ENCODE measurements at places on chromosomes 11 and 22.
A peak's percentile ranks its signal among the peaks of the same experiment; 100 is the strongest.

- peak; percentile 45 for DNase-seq
These were observed 77.3 kb downstream of the SCN3B start for GRCh38 chr11:123577081-123577598.

GRCh38 chr22:49583886-49584505 is 243.7 kb downstream of the BRD1 start:
- no peak for DNase-seq

DNA sequence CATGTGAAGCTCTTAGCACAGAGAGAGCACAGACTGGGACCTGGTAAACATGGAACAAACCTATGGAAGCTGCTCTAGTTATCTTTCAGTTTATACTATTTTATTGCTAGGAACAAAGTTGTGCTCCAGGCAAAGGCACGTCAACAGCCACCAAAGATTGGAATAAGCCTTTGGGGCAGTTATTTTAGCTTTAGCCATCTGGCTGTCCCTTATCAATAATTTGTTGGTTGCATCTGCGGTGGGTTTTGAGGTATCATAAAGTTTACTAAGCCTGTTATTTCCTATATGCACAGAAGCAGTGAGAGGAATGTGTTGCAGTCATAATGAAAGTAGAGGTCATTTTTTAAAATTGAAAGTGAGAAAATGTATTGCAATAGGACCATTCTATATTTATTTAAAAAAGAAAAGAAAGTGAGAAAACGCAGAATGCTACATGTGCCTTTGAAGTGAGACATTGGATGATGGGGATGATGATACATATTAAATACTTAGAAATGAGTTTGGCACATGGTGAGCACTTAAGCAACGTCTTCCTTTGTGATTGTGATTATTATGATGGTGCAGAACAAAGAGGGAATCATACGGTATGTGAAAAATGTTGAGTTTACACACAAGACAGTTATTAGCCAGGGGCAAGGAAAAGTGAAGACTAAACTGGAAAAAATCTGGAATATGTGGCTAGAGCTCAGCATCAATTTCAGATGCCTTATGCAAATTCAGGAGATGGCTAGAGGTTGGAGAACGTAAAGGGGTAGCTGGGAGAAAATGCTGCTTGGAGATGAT is 58.3 kb downstream of the PRR5L start:
- no peak for DNase-seq

DNA sequence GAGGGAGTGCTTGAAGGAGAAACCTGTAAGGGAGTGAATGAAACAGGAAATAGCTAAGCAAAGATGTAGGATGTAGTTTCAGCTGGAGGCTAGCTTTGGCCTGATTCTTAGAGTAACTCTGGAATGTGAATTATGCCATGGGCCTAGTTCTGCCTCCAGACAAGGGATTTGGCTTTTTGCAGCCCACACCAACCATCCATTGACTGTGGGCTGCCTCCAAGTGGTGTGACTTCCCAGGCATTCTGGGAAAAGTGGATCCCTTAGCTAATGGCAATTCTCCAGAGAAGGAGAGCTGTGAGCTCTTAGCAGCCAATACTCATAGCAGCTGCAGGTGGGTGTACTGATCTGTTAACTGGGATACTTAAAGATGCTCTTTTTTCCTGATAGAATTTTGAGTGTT is 2.0 kb upstream of the OR9I1 start:
- DNase-seq, result no peak

DNA sequence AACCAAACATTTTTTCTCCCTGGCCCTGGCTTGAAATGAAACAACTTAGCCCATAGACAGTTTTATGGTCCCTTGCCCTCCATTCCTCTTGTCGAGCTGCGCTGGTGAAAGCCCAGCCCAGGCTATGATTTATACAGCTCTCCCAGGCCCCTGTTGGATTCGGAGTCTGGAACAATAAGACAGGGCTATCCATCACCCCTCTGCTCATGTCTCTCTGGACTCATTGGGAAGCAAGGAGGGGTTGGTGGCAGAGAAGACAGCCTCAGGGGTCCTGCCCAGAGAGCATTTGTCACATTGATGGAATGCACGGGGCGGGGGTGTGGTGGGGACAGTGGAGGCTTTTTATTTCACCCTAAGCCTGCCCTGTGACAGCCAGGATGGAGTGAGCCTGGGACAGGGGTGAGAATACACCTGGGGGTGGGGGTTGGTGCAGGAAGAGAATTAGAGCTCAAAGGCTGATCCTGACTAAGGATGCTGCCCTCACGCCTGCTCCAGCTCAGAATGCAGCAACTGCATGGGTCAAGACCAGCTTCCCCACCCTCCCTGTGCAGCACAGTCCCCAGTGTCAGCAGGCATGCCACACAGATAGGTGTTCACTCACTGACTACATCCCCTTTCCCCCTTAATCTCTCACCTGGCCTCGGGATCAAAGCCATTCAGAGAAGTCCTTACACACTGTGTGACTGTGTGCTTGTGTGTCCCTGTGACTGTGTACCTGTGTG is 10.0 kb upstream of the PKNOX2 start:
- DNase-seq, result no peak

DNA sequence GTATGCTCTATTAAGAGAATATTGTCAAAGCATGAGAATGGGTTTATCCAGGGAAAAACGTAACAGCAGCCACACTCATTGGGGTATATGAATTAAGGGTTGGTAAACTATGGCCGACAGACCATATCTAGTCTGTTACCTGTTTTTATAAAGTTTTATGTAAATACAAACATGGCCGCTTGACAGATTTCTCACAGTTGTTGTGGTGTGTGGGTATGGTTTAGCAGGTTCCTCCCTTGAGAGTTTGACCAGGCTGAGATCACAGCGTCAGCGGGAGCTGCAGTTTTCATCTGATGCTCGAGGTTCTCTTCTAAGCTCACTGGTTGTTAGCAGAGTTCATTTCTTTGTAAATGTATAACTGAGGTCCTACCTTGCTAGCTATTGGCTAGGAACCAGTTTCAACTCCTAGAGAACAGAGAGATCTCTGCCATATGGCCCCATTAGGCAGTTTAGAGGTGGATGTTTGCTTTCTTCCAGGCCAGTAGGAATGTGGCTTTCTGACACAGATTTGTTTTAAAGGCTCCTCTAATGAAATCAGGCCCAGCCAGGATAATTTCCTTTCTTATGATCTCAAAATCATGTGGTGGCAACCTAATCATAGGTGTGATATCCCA is 45.5 kb upstream of the GRIK4 start:
- DNase-seq, result no peak

- peak; percentile 25 for DNase-seq
These were observed 33.8 kb downstream of the SLC35F2 start for GRCh38 chr11:107824668-107825369.

- DNase-seq, result no peak
These were observed 14.3 kb upstream of the ARFGAP3 start for GRCh38 chr22:42871146-42872050.

GRCh38 chr22:25368271-25368670 is 148.8 kb downstream of the CRYBB2 start:
- DNase-seq, result peak; percentile 75

GRCh38 chr11:95708681-95709080 is 80.9 kb downstream of the FAM76B start:
- no peak for DNase-seq

DNA sequence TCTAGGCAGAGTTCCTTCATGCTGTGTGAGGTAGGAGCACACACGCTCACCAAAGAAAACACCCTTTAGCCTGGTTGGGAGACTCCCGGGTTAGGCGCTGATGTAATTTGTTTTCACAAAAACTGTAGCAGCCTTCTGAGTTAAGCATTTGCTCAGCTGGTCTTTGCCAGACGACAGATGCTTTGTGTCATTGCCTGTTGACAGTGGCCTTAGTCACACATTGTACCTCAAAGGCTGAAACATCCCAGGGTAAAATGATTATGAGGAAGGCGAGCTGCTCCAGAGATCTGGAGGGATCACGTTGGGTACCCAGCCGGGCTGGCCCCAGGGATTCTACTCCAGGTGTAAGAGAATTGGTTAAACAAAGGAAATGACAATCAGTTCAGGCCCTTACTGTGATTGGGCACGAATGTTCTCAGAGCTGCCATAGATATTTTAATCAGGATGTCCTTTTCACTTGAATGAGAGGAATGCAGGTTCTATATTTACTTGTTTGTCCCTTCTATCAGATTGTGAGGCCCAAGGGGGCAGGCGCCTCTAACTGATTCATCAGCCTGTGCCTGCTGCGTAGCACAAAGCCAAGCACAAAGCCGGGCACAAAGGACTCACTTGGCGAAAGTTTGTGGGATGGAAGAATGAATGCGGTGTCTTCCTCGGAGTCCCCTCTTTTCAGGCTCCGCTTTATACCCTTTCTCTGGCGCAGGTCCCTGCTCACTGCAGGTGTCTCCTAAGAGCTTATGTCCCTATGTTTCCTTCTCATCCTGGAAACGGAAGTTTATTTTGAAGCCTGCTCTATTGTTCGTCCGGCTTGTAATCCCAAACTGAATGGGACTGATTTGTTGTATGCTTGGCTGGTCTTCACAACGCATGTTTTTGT is 47.1 kb downstream of the ADM start:
- DNase-seq, result peak; percentile 56

GRCh38 chr11:44597358-44598012 is 32.0 kb downstream of the CD82 start:
- DNase-seq, result no peak

- DNase-seq, result no peak
These were observed 206.3 kb upstream of the BLID start for GRCh38 chr11:122322329-122322728.

DNA sequence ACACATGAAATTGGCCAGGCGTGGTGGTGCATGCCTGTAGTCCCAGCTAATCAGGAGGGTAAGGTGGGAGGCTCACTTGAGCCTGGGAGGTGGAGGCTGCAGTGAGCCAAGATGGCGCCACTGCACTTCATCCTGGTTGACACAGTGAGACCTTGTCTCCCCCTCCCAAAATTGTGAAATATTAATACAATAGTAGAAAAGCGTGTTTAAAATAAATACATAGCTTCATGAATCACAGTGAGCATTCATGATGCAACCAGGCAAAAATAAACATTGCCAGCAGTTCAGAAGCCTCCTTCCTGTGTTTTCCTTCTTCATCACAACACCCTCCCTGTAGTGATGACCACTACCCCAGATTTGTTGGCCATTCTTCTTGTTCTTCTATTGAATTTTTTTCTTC is 4.3 kb upstream of the TEAD1 start:
- no peak for DNase-seq

- no peak for DNase-seq
These were observed 128.5 kb downstream of the SLC1A2 start for GRCh38 chr11:35290876-35291275.

- DNase-seq, result no peak
These were observed 25.1 kb downstream of the RSPH14 start for GRCh38 chr22:23116506-23117263.

- DNase-seq, result peak; percentile 47
These were observed 849 bp downstream of the TCF20 start for GRCh38 chr22:42269432-42270175.

DNA sequence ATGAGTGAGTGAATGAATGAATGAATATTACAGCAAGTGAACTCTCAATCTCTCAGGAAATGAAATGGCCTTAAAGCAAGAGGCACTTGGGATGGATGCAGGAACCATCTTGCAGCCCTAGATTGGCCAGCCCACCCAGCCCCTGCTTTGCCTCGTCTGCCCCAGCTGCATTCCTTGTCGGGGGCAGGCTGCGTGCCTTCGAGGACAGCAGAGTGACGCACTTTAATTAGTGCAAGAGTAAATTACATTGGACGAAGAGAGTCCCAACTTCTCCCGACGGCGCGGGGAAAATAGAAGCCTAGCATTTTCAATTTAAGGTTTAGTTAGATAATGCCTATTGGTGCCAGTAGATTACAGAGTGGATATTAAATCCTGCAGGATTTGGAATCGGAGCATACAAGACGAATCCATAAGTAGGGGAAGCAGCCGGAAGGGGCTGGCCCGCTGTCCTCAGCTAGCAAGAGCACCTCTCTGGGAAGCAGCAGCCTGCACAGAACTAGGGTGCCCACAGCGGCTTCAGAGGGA is 33.8 kb downstream of the TRIM29 start:
- DNase-seq, result no peak

DNA sequence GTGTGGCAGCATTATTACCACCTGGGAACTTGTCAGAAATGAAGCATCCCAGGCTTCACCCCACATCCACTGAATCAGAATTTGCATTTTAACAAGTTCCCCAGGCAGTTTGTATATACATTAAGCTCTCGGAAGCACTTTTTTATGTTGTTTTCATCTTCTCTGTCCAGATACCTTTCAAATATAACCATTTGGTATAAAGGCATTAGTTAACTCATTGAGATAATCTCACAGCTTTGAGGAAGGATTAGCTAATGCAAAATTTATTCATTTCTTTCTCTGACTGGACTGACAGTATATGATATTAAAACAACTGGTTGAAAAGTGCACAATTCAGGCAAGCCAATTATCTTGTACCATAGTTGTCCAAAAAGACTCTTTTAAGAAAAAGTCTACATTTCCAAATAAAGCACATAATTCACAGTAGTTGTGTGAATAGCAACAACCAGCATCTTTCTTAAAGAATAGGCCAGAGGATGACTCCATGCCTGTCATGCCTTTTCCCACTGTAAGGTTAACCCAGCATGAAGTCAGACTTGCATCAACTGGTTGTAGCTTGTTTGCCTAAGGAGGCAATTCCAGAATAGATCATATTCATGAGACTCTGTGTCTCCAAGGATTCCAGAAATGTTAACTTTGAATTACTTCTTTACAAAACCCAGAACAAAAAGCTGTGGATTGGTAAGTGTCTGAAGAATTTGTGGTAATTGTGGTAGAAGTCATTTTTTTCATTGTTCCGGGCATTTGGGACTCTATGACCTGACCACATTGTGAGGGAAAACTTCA is 254.3 kb upstream of the SESN3 start:
- no peak for DNase-seq

GRCh38 chr11:89205378-89205777 is 27.7 kb downstream of the TYR start:
- DNase-seq, result peak; percentile 17

DNA sequence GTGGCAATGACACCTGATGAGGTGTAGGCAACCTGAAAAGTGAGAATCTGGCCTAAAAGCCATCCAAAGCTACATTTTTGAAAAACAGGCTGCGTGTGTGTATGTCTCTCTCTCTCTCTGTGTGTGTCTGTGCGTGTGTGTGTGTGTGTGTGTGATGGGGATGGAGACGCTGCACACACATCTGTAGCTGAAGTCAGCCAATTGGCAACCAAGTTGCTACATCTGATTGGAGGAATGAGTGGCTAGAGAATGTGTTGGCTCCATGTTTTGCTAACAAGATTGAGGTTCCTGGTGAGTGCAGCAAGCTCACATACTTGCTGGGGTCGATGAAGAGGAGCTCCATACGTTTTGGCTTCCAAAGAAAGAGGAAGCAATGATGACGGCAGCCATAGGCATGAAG is 311.4 kb upstream of the NCAM1 start:
- no peak for DNase-seq

GRCh38 chr11:12212174-12212820 is 101.9 kb downstream of the MICAL2 start:
- DNase-seq, result no peak

DNA sequence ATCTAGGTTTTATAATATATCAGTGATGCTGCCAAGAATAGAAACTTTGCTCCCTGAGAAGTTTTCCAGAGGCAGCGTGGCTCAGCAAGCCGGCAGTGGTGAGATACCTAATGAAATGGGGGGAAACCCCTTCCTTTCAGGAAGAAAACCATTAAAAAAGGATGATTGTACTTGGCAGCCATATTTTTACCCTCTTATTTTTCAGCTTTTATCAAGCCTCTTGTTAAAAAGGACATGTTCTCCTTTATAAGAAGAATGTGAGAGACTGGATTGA is 9.0 kb upstream of the ME3 start:
- DNase-seq, result no peak

Measured in HT1080 (cell line).